ENCODE measurements at places on chromosomes 4 and X.

DNA sequence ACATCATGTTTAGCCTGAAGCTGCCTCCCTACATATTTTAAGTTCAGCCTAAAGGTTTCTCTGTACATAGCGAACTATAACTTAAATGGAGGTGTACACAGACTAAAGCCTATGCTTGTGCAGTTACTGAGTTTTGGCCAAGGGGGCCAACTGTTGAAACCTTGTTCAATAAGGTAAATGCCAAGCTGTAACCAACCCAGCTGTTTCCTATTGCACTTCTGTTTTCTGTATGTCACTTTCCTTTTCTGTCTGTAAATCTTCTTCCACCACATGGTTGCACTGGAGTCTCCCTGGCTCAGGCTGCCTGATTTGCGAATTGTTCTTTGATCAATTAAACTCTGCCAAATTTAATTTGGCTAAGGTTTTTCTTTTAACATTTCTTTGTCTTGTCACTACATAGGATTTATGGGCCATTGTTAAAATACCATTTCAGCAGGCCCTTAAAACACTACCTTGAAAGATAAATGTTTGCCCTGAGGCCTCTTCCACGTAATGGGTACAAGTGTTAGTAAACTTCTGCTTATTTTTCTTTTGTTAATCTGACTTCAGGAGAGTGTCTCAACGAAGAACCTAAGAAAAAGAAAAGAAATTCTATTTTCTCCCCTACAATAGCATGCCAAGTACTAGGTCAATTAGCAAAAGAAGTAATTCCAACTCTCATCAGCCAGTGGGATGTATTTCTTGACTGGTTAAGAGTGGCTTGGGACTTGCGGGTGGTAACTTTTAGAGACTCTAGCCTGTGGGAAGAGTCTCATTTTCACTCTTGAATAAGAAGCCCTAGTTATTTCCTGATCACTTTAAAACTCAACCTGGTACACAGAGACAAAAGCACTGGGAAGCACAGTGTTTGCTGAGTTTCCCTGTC is 45.7 kb upstream of the PRSS12 start:
- no peak for DNase-seq

DNA sequence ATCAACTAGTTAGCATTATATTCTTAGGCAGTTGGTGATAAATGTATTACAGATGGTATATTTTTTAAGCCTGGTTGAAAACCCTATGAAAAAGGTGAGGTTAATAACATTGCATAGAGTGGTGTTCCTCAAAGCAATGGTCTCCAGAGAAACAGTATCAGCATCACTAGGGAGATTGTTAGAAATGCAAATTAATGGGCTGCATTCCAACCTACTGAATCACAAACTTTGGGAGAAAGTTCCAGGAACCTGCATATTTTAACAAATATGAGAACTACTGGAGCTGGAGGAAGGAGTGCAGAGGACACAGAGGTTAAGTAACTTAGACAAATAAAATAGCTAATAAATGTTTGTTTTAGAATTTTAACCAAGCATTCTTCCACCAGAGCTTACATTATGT is 166.9 kb upstream of the PCDH10 start:
- DNase-seq, result no peak

GRCh38 chr4:146245850-146246249 is 31.5 kb downstream of the REELD1 start:
- DNase-seq, result no peak

DNA sequence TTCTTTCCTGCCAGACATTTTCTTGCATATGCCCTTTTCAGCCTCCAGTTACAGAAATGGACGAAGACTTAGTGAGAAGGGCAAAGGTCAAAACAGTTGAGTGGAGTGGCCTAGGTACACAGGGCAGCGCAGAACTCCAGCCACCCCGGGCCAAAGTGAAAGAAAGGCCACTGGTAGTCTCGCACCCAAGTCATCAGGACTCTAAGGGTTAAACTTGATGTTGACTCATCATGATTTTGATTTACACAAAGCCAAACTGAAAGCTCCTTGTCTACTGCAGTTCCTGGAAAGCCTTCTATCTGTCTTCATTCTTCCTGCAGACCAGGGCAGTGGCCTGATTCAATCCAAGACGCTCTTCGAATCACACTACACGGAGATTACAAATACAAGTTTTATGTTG is 2.6 kb upstream of the IL13RA1 start:
- no peak for DNase-seq

DNA sequence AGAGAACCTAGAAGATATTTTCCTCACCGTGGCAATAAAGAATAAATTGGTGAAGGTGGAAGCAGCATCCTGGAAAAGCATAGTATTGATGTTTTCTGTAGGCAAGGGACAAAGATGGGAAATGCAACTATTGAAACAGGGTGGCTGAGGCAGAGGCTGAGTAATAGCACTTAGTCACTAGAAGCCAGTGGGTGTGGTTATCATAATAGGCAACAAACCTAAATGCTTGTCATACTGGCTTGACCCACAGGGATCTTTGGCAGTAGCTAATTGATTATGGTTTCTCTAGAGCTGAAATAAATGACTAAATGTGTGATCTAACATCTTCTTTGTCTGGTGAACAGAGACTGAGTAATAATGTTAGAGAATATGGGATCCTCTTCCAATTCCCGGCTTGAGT is 353.6 kb upstream of the RPS6KA3 start:
- no peak for DNase-seq

GRCh38 chr4:170015285-170015684 is 10.9 kb downstream of the MFAP3L start:
- DNase-seq, result no peak

- no peak for DNase-seq
These were observed 30.3 kb upstream of the HCCS start for GRCh38 chrX:11080741-11081305.

DNA sequence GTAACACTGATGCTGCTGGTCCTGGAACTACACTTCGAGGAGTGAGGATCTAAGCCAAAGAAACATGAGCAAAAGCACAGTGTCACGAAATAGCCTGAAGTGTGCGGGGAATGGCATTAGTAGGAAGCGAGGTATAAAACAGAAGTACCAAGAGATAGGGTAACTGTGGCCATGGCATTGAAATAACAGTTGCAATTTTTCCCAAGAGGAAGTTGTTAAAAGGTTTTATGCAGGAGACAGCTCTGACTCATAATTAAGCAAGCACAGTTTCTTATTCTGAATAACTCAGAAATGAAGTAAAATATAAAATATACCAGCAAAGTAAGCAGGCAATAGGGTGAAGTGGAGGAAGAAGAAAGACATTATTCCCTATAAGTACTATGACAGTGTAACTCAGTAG is 90.3 kb upstream of the TMEM150C start:
- DNase-seq, result no peak

Data from cortex of kidney (tissue), 1 donor.